ENCODE measurements at places on chromosomes 1 and 21.

DNA sequence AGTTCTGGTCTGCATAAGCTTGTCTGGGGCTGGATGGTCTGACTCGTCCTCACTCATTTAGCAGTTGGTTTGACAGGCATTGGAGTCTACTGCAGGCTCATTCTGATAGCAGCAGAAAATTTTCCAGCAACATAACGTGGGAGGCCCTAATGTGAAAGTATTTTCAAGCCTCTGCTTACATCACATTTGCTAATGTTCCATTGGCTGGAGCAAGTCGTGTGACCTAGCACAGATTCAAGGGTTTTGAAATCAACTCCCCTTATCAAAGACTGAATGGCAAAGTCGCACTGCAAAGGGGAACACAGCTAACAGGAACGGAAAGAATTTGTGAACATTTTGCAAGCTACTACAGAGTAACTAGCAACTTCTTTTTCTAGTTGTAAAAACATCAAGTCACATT lies 2.3 kb upstream of the USH2A start:
- DNase-seq, result no peak

DNA sequence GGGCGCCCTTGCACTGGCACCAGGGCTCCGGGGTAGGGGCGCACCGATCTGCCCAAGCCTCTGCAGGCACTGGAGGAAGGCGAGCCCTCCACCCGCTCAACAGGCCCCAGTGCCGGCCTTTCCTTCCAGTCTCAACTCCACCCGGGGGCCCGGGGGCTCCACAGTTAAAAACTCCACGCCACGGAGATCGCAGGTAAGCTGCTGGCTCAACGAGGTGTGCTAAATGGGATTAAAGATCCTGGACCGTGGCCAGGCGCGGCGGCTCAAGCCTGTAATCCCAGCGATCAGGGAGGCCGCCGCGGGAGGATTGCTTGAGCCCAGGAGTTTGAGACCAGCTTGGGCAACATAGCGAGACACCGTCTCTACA lies 536 bp downstream of the HSF2BP start:
- DNase-seq, result no peak

- no peak for DNase-seq
These were observed 364.7 kb downstream of the SMYD3 start for GRCh38 chr1:246142320-246142893.

DNA sequence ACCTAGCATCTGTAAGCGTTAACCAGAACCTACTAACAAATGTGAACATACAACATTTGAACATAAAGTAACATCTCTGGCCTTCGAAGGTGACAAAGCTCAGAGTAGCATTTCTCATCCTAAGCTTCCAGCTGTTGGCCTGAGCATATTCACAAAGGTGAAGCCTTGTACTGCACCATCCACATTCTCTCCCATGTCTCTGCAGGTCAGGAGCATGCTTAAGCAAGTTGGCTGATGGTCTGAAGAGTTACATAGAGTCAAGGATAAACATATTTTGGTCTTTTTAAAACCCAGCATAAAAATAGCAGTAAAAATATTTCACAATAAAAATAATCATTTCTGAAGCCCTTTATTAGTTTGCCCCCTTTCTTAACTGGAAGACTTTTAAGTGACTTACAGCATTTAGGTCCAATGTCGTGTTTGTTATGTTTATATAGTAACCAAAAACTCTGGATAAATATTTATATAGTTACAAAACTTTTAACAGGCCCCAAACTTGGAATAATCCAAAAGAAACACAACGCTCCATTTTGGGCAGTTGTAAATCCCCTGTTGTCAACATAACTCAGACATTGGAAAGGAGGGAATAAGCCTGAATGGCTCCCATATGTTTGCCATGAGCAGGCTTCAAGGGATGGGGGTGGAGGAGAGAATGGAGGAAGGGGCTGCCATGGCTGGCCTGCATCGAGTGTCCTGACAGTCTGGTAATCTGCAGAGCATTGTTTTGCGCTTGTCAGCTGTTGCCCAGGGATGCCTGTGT lies 42.8 kb upstream of the ENAH start:
- DNase-seq, result no peak

GRCh38 chr1:150150133-150151021 lies 661 bp downstream of the PLEKHO1 start:
- no peak for DNase-seq

DNA sequence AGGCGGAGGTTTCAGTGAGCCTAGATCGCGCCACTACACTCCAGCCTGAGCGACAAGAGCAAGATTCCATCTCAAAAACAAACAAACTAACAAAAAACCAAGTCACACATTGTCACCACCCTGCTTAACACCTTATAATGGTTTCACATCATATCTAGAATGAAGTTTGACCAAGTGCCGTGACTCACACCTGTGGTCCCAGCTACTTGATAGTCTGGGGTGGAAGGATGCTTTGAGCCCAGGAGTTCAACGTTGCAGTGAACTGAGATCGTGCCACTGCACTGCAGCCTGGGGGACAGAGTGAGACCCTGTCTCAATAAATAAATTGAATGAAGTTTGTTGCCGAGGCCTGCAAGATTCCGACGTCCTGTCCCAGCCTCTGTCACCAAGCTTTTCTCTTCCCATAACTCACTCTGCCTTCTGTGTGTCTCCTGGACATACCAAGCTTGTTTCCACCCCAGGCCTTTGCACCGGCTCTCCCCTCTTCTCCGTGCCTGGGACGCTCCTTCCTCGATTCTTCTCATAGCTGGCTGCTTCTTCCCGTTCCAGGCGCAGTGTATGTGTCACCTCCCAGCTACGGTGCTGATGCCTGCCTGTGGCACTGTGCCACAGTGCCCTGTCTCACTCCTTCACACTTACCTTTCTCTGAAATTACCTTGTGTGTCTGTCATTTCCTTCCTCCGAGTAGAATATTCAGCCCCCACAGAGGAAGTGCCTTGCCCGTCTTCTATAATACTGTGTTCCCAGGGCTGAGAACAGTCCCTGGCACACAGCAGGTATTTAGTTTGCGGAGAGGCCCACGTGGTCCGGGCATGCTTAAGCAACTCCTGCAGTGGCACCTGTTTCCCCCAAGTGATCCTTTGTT lies 3.8 kb upstream of the SELENON start:
- no peak for DNase-seq

DNA sequence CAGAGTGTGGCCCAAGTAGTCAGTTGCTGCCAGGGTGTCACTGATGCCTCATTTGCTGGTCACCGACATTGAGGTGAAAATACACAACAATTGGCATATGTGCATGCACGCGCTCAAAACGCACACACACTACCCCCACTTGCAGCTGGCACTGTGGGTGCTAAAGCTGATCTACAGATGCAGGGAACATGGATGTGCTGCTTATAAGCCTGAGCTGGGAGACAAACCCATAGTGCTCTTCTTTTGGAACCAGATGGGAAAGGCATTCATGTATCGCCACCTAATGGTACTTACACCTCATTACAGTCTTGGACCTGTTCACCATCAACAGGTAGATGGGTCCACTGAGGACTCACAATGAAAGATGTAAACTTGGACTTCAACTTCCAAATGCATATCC lies 70.3 kb upstream of the CAMK1G start:
- DNase-seq, result peak; percentile 67

DNA sequence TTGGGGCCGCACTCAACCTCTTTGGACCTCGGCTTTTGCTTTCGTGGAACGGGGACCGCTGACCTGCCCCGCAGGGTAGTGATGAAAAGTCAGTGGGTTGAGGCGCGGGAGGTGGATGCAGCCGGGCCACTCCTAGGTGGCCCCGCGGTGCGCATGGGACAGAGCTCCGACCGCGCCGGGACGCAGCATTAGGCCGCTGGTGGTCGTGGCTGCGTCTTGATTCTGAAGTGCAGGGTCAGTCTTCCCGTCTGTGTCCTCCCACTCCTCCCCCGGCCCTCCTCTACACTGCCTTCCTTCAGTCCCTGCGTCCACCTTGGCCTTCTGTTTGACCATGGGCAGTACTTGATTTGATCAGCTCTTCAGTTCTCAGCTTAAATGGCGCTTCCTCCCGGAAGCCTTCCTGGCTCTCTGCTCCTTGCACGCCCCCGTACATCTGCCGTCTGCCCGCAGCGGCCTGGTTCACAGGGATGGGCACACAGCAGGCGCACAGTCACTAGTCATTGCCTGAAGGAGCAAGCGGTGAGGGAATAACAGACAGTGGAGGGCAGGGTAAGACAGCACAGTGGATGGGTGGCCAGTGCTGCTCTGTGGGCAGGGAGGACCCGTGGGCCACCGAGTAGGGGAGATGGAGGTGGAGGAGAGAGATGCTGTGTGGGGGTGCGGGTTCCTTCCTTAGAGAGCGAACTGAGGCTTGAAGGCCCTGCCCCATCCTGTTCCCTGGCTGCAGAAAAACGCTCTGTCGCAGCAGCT lies 633 bp downstream of the THEMIS2 start:
- DNase-seq, result peak; percentile 7

Measured in SW480 (cell line).